ENCODE measurements at places on chromosomes 6 and 20. TPM values are rescaled to one million over a fixed set of nuclear protein-coding genes. Genes with fewer than 3 reads are reported as not detected.

Gene SLCO4A1
- total RNA-seq = 0.53 TPM

Gene TRIM10
- 0.18 TPM for total RNA-seq

Gene FOXA2
- total RNA-seq = not detected

Gene SYNGAP1
- 4.5 TPM for total RNA-seq

Gene VNN1
- total RNA-seq = 0.13 TPM

Gene VSTM2L
- total RNA-seq = 2.4 TPM

Gene FOXF2
- total RNA-seq = 0.22 TPM

Gene NMBR
- total RNA-seq = 0.09 TPM

Gene OPN5
- 0.18 TPM for total RNA-seq

Gene CLPSL1
- not detected for total RNA-seq

Gene SERINC3
- total RNA-seq = 27.5 TPM

Gene F13A1
- total RNA-seq = 48.6 TPM

Gene CBLN4
- 0.09 TPM for total RNA-seq

Gene EPHA7
- total RNA-seq = 9.8 TPM

Gene SSTR4
- not detected for total RNA-seq

Gene SOX18
- 2.2 TPM for total RNA-seq

Gene TREML1
- total RNA-seq = 0.18 TPM

Gene GTSF1L
- not detected for total RNA-seq

Gene GSTA1
- not detected for total RNA-seq

Gene FLOT1
- total RNA-seq = 84.5 TPM

Gene GGT7
- total RNA-seq = 4.5 TPM

Gene ADGRG6
- total RNA-seq = 12.1 TPM

Gene ZC2HC1B
- total RNA-seq = 0.53 TPM

Gene SDCBP2
- 2.3 TPM for total RNA-seq

Gene ACSS1
- 10.5 TPM for total RNA-seq
